ENCODE measurements at places on chromosomes 4 and X.

GRCh38 chr4:66048861-66049260, 378.6 kb upstream of the EPHA5 start:
- no peak for DNase-seq

- peak; percentile 64 for DNase-seq
Observed at GRCh38 chr4:8303485-8304281, 34.1 kb downstream of the HTRA3 start.

DNA sequence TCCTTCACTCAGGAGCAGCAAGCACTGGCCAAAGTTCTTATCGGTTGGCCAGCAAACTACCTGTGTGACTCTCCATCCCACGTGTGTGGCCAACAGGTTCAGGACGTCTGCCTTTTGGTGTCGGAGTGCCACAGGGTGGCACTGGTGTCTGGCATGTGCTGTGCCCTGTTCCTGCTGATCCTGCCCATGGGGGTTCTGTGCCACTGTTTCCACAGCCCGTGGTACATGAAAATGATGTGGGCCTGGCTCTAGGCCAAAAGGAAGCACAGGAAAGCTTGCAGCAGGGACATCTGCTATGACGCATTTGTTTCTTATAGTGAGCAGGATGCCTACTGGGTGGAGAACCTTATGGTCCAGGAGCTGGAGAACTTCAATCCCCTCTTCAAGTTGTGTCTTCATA, 4.6 kb upstream of the TLR2 start:
- no peak for DNase-seq

- DNase-seq: no peak
Observed at GRCh38 chr4:140719022-140719421, 37.2 kb downstream of the TBC1D9 start.

DNA sequence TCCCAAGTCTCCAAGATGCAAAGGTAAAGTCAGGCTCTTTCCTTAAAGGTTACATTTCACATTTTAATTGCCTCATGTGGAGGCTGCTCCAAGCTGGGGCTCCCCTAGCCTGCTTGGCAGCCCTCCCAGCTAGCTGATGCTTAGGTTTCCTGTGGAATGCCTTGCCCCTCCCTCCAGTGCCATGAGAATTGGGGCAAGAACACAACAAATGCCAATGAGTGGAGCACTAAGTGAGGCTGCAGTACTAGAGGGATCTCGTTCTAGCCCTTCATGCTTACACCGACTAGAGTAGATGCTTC, 597.7 kb downstream of the MID1IP1 start:
- DNase-seq: no peak

GRCh38 chrX:152632445-152633097, 5.1 kb upstream of the GABRQ start:
- DNase-seq: peak; percentile 24

GRCh38 chr4:184362396-184362795, 112.0 kb downstream of the IRF2 start:
- no peak for DNase-seq

- no peak for DNase-seq
Observed at GRCh38 chr4:26731351-26732035, 129.1 kb upstream of the STIM2 start.

All from ACHN (cell line).